ENCODE measurements at places on chromosomes 3 and 15.

DNA sequence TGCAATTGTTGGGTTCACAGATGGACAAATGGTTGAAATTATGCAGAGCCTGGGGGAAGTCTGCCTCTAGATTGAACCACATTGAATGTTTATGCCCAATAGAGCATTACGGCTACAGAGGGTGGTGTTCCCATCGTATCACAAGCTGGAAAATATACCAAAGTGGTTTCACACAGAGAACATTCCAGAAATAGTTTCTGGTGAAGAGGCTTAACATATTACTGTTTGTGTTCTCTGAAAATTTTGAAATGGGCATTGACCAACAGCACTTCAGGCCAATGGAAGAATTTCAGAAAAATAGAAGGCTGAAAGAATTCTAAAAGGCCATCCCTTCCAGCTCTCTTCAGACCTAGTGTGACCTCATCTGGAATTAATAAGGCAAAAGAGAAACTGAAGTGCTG is 203.9 kb downstream of the NEK10 start:
- no peaks in the 10 kb centered on the region for H3K27me3 ChIP-seq
- no peak overlapping the region for H3K4me3 ChIP-seq
- no peaks in the 10 kb centered on the region for H3K4me1 ChIP-seq
- no peaks in the 10 kb centered on the region for H3K36me3 ChIP-seq

- peaks cover 26% of the 10 kb centered on the region for H3K4me1 ChIP-seq
- H3K4me3 ChIP-seq = no peak overlapping the region
- H3K27ac ChIP-seq = no peak overlapping the region
- peaks cover 6% of the 10 kb centered on the region for H3K36me3 ChIP-seq
- no peak for DNase-seq
Measured at GRCh38 chr15:39582977-39583595, 2.2 kb downstream of the THBS1 start.

DNA sequence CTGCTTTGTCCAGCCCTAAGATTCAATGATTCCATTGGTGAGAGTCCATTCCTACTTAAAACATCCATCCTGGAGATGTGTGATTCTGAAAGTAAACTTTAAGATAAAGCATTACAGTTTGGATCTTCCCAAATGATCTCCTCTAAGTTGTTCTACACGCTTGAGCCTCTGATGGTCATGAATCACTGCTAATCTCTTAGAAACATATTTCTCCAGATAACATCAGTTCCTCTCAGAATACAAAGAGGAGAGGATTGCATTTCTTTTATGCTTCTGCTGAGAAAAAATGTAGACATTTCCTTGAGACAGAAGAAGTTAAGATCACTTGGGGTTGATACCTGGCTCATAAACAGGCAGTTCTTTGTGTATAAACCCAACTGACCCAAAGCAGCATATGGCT is 281.2 kb upstream of the DPH6 start:
- no peaks in the 10 kb centered on the region for H3K4me1 ChIP-seq
- no peak overlapping the region for H3K27ac ChIP-seq
- peaks cover 2% of the 10 kb centered on the region for H3K36me3 ChIP-seq
- H3K4me3 ChIP-seq = no peak overlapping the region
- DNase-seq = no peak
- peaks cover 4% of the 10 kb centered on the region for H3K27me3 ChIP-seq

DNA sequence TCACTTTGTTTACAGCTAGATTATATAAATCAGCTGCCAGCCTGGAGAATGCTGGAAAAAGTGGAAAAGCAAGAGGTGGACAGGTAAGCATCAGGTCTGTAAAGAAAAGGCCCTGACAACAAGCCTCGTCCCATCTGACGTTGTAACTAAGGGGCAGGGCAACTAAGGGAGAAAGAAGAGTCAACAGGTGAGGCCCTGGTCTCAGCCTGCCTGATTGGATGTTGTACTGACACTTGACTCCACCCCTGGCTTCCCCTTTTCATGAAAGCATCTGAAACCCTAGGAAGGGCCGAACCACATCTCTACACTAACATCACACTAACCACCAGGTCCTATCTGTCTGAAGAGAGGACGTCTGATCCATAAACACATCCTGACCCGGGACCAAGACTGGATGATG is 357.6 kb upstream of the CFAP20DC start:
- no peak for DNase-seq
- peaks cover 9% of the 10 kb centered on the region for H3K4me1 ChIP-seq
- H3K27ac ChIP-seq = no peak overlapping the region
- H3K36me3 ChIP-seq = no peaks in the 10 kb centered on the region
- no peaks in the 10 kb centered on the region for H3K27me3 ChIP-seq
- no peak overlapping the region for H3K4me3 ChIP-seq

GRCh38 chr3:45343947-45344346 is 44.4 kb upstream of the LARS2 start:
- no peak for DNase-seq
- H3K27me3 ChIP-seq = peaks cover 14% of the 10 kb centered on the region
- no peak overlapping the region for H3K4me3 ChIP-seq
- no peaks in the 10 kb centered on the region for H3K4me1 ChIP-seq
- H3K36me3 ChIP-seq = no peaks in the 10 kb centered on the region

GRCh38 chr3:52490939-52491526 is 4.1 kb upstream of the STAB1 start:
- no peak for DNase-seq
- H3K4me3 ChIP-seq = no peak overlapping the region
- H3K36me3 ChIP-seq = no peaks in the 10 kb centered on the region

DNA sequence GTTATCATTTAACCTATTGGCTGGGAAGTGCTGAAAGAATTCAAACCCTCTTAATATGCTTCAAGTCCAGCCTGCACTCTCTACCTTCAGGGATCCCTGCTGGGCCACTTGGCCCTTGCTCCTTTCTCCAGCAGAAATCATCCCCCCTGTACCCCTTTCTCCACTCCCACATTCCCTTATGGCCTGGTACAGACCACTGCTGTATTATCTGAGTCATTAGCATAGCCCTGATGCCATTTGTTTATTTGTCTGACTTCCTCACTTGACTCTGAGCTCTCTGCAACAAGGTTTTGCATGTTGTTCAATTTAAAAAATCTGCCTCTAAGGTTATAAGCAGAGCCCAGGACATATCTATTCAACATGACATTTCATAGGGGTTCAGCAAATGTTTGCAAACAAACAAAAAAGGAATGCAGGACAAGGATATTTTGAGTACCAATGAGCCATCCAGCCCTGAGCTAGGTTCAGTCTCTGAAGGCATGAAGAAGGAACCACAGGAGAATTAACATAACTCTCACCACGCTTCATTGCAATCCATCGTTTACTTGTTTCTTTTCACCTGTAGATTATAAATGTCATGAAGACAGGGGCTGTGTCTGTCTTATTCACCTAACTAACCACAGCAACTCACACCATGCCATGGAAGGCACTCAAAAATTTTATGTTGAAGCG is 26.6 kb upstream of the HES1 start:
- no peak overlapping the region for H3K4me3 ChIP-seq
- peaks cover 4% of the 10 kb centered on the region for H3K36me3 ChIP-seq
- peaks cover 37% of the 10 kb centered on the region for H3K27me3 ChIP-seq

- no peaks in the 10 kb centered on the region for H3K27me3 ChIP-seq
- no peak for DNase-seq
- H3K4me3 ChIP-seq = peak overlapping the region; percentile 45
- H3K4me1 ChIP-seq = peaks cover 34% of the 10 kb centered on the region
Measured at GRCh38 chr3:30604093-30604492, 2.3 kb upstream of the TGFBR2 start.

- H3K4me1 ChIP-seq = no peaks in the 10 kb centered on the region
- no peak overlapping the region for H3K4me3 ChIP-seq
- peaks cover 32% of the 10 kb centered on the region for H3K27me3 ChIP-seq
- H3K27ac ChIP-seq = no peak overlapping the region
- DNase-seq = no peak
Measured at GRCh38 chr15:39310633-39311032, 270.2 kb upstream of the THBS1 start.

GRCh38 chr15:96093063-96093462 is 237.4 kb upstream of the NR2F2 start:
- no peak overlapping the region for H3K4me3 ChIP-seq
- no peak for DNase-seq
- H3K27ac ChIP-seq = no peak overlapping the region
- no peaks in the 10 kb centered on the region for H3K36me3 ChIP-seq

DNA sequence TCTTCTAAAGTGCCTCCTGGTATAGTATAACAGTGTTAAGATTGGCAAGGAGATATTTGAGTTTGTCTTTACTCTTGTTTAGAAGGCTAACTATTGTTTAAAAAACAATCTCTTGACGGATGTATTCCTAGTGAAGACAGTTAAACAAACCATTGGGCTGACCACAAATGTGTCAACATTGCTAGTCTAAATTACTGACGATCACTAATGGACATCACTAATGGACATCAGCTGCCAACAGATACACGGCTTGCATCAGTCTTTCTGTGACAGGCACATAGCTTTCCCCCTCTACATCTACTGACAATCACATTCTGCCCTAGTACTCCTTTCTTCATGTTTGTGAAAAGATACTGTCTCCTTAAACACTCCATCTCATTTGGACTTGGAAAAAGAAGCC is 57.1 kb upstream of the ETV5 start:
- no peaks in the 10 kb centered on the region for H3K4me1 ChIP-seq
- H3K27ac ChIP-seq = no peak overlapping the region
- DNase-seq = no peak
- H3K36me3 ChIP-seq = peaks cover 2% of the 10 kb centered on the region

DNA sequence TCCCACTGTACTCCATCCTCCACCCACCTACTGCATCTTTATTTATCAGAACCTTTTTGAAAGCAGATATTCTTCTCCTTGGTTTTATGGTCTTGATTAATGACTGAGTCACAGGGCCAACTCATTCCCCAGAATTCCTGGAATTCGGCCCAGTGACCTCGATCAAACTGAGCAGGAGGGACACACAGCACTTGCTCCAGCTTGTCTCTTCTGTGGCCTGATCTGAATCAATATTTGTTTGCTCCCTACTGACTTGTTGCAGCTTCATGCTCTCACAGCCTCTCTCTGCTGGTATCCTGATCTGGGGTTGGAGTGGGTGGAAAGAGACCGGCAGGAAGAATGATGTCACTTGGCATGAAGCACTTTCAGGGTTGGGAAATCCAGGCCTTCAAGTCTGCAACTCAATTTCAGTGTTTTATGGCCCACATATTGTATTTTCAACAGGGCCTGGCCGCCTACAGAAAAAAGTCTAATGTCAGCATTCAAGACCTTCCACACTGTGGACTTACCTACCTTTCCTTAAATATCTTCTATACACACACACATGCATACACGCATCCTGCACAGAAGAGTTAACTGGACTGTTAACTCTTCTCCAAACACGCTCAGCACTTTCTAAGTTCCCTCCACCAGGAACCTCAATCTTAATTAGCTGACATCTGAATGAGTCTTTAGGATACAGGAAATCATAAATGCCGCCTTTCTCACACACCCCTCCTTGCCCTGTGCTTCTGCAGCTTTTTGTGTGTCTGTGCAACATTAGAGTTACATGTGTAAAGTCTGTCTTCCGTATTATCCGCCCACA is 4.6 kb downstream of the ANXA2 start:
- H3K27me3 ChIP-seq = no peaks in the 10 kb centered on the region
- H3K4me3 ChIP-seq = peak overlapping the region; percentile 75
- no peak for DNase-seq
- peak overlapping the region; percentile 95 for H3K27ac ChIP-seq
- peaks cover 68% of the 10 kb centered on the region for H3K4me1 ChIP-seq

GRCh38 chr3:149600634-149601033 is 57.2 kb downstream of the WWTR1 start:
- no peak overlapping the region for H3K4me3 ChIP-seq
- no peak for DNase-seq
- H3K36me3 ChIP-seq = no peaks in the 10 kb centered on the region

GRCh38 chr15:52121896-52122295 is 9.3 kb upstream of the BCL2L10 start:
- H3K4me1 ChIP-seq = peaks cover 4% of the 10 kb centered on the region
- peaks cover 3% of the 10 kb centered on the region for H3K36me3 ChIP-seq
- H3K27me3 ChIP-seq = no peaks in the 10 kb centered on the region
- H3K27ac ChIP-seq = no peak overlapping the region
- no peak overlapping the region for H3K4me3 ChIP-seq
- no peak for DNase-seq

DNA sequence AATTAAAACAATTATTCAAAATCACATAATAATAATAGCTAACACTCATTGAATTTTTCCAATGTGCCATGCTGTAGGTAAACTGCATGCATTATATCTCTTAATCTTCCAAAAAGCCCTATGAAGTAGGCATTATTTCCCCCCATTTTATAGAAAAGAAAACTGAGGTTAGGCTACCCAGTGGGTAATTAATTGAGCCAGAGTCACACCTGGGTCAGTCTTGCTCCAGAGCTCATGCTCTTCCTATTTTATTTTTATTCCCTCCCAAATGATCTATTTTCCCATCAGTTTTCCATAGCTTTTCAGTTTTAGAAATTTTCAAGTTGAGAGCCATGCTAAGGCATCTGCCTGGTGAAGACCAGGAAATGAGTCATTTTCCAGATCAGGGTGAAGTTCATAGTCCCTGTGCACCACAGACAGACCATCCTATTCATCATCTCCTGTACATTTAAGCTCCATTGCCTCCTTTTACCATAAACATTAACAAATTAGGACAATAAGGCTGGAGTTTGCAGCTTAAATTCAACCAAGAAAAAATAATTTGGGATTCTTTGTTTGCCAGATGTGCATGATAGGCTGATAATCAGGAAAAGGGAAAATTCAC is 417.3 kb downstream of the OTOL1 start:
- H3K27me3 ChIP-seq = no peaks in the 10 kb centered on the region
- DNase-seq = no peak
- no peak overlapping the region for H3K4me3 ChIP-seq
- no peak overlapping the region for H3K27ac ChIP-seq
- no peaks in the 10 kb centered on the region for H3K4me1 ChIP-seq

DNA sequence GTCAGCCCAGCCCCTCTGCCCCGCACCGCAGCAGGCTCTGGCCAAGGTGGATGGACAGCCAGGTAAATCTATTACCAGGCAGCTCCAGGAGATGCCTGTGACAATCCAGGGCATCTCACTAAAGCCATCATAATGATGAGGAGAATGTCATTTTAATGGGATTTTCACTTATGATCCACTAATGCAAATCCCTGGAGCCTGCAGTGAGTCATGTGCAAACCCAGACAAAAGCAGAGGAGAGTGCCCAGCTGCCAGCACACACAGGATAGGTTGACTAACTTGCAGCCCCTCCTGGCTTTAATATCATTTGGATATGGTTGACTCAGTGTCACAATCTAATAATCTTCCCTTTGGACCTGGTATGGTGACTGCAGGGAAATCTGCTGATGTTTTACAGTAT is 206.9 kb upstream of the TRIM42 start:
- H3K36me3 ChIP-seq = no peaks in the 10 kb centered on the region
- DNase-seq = no peak
- H3K4me1 ChIP-seq = no peaks in the 10 kb centered on the region
- no peak overlapping the region for H3K4me3 ChIP-seq
- no peak overlapping the region for H3K27ac ChIP-seq

DNA sequence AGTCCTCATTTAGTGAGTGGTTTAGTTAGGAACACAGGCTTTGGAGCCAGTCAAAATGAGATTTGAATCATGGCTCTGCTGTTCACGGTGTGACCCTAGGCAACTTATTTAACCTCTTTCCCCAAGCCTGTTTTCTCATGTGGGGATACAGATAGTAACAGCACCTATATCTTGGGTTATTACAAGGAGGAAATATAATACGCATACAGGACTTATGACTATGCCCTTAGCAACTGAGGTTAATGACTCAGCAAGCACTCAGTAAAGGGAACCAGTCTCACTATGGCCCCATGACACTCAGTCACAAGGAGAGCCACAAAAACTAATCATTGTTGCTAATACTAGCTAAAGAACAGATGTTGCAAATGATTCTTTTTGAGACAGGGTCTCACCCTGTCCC is 45.9 kb downstream of the SUMF1 start:
- H3K27me3 ChIP-seq = no peaks in the 10 kb centered on the region
- no peaks in the 10 kb centered on the region for H3K4me1 ChIP-seq
- H3K36me3 ChIP-seq = peaks cover 2% of the 10 kb centered on the region
- H3K4me3 ChIP-seq = no peak overlapping the region
- DNase-seq = no peak

- H3K4me3 ChIP-seq = peak within 1 kb of the TSS; percentile 21
- H3K36me3 ChIP-seq = peaks cover 2% of the 10 kb centered on the region
- DNase-seq = no peak
Measured at GRCh38 chr3:134650431-134651346, at the start of gene KY. Gene KY (minus strand): TSS chr3:134651022. CDS start chr3:134650960, 62 bp downstream.
